GM12864 (cell line): ENCODE measurements at places on chromosomes 1 and 21.

GRCh38 chr21:26096494-26097371 lies 73.8 kb downstream of the APP start:
- DNase-seq = no peak

DNA sequence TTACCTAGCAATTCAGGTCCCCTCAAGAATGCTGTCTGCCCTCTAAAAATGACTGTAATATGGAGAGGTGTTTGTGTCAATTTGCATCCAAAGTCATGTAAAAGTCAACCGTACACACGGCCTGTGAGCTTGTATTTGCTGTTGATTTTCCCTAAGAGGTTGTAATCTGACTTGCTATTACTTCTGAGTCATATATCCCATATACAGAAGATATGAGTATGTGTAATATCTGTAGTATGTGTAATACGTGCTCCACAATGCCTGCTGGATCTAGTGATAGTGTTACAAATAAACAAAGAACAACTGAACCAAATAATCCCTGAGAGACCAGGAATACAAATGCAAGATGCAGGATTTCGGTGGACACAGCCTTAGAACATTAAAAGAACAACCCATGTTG lies 1.4 kb upstream of the KCNJ6 start:
- no peak for DNase-seq

GRCh38 chr1:9402717-9403225 lies 110.1 kb downstream of the SPSB1 start:
- DNase-seq = no peak

GRCh38 chr1:46621930-46622329 lies 5.3 kb upstream of the MOB3C start:
- no peak for DNase-seq

GRCh38 chr21:29641635-29642550 lies 297.9 kb downstream of the GRIK1 start:
- DNase-seq = no peak

DNA sequence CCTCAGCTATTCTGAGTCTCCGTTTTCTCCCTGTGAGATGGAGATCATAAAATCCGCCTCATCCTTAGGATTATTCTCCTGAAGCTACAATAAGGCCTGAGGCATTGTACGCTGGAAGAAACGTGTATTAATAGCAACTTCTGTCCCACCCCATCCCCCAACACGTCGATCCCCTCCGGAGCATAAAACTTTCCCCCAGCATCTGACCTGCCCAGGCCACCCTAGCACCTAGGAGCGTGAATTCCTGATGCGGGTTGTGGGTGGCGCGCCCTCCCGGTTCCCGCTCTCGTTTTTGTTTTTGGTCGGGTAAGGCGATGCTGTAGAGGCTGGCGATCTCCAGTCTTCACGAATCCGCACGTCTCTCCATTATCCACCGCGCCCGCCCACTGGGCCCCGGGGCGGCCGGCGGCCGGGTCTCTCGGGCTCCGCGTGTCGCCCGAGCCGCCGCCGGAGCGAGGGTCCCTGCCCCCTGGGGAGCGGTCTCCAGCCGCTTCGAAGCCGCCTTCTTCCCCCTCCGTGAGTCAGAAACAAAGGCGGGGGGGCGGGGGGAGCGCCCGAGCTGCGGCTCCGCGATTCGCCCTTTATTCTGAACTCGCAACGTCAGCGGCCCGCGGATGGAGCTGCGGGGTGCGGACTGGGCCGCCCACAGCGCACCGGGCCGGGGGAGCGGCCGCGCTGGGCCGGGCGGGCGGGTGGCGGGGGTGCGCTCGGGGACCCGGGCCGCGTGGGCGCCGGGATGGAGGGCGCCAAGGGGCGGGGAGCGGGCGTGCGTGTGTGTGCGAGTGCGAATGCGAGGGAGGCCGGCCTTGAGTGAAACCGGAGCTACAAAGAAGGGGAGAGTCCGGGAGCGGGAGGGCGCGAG lies at the start of gene PLEKHO1:
TSS of gene PLEKHO1 (plus strand) at position 646 of the 862 bp plus-strand sequence. CDS start 342 bp downstream, outside the sequence.
- DNase-seq = no peak

DNA sequence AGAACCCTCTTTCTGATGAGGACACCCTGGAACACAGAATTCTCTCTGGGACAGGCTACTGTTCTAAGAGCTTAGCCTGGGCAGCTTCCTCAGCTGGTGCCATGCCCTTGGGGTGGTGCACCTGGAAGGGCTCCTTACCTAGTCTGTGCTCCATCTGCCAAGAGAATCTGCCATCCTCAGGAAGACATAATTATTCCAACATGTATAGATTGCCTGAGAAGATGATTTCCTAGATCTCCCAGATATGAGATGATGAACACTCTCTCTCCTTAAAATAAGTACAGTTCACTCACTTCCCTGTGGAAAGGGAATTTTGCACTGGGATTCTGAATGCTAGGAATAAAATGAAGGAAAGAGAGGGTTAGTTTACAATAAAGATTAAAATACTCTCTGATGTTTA lies 87.6 kb downstream of the NENF start:
- no peak for DNase-seq

- no peak for DNase-seq
These were observed 1588.9 kb downstream of the KCNT2 start for GRCh38 chr1:195019385-195019784.

DNA sequence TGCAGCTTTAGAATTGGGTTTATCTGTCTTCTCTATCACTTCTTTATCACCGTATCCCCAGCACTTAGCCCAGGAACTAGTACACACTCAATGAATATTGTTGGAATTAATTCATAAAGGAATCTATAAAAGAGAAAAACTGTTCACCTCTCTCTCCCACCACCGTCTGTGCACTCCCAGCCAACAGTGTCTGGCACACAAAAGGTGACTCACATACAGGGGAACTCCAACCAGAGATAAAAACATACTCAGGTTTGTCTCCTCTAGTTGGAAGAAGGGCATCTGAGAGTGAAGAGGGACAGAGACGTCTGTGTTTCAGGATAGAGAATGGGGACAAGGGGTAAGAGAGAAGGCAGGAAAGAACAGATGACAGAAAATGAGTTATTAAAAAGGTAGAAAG lies 10.0 kb downstream of the ITLN1 start:
- no peak for DNase-seq

DNA sequence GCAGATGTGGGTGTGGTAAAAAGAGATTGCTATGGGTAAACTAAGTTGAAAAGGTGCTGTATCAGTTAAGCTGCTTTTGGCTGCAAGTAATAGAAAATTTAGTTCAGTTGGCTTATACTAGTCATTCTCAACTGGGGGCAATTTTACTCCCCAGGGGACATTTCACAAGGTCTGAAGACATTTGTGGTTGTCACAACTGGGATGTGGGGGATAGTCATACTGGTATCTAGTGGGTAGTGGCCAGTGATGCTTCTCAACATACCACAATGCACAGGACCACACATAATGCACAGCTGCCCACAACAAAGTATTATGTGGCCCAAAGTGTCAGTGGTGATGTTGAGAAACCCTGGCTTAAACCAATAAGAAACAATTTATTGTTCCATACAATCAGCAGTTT lies 31.4 kb downstream of the SERTAD4 start:
- DNase-seq = no peak

DNA sequence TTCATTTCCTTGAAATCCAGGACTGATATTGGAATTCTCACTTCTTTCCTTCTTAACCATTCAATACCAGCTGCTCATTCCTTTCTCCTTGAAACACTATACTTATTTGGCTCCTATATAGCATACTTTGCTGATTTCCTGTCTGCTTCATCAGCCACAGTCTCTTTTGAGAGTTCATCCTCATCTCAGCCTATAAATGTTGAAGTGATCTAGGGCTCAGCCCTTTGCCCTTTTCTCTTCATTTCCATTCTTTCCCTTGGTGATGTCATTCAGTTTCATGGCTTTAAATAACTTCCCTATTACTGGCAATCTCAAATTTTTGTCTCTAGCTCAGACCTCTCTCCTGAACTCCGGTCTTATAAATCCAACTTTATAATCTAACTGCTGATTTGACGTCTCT lies 24.1 kb upstream of the RABGAP1L start:
- no peak for DNase-seq

GRCh38 chr1:29171089-29171488 lies 10.6 kb downstream of the SRSF4 start:
- DNase-seq = no peak

DNA sequence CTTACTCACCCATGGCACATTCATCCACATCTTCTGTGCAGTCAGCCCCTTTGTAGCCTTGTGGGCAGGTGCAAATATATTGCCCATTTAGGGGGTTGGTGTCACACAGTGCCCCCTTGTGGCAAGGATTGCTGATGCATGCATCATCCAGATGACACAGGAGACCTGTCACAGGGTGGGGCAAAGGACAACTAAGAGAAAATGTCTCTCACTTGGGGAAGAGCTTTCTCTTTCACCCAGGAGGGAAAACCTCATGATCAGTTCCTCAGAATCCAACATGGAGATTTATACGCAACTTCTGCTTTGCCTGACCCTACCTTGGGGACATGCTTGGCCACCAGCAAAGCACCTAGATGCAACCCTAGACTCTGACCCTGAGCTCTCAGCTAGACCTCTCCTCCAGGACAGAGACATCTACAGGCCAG lies 71.8 kb upstream of the ADAM30 start:
- DNase-seq = peak; percentile 26

- no peak for DNase-seq
These were observed 77.9 kb upstream of the EXO1 start for GRCh38 chr1:241770115-241770514.

- no peak for DNase-seq
These were observed 24.1 kb upstream of the FCRL3 start for GRCh38 chr1:157724537-157725220.

- DNase-seq = no peak
These were observed 6.9 kb downstream of the LAX1 start for GRCh38 chr1:203771901-203772301.

GRCh38 chr1:245084551-245084950 lies 70.2 kb upstream of the KIF26B start:
- DNase-seq = no peak

DNA sequence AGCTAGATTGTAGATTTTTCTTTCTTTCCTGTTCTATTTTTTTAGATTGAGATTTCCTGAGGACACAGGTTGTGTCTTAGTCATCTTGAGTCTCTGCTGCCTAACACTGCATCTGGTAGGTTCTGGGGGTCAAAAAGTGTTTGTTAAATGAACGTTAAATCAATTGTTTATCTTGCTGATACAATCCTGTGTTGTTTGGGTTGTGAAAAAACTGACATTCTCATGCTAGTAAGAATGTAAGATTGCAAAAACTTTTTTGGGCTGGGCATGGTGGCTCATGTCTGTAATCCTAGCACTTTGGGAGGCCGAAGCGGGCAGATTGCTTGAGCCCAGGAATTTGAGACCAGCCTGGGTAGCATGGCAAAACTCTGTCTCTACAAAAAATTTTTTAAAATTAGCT lies 3.4 kb downstream of the CTSK start:
- no peak for DNase-seq

DNA sequence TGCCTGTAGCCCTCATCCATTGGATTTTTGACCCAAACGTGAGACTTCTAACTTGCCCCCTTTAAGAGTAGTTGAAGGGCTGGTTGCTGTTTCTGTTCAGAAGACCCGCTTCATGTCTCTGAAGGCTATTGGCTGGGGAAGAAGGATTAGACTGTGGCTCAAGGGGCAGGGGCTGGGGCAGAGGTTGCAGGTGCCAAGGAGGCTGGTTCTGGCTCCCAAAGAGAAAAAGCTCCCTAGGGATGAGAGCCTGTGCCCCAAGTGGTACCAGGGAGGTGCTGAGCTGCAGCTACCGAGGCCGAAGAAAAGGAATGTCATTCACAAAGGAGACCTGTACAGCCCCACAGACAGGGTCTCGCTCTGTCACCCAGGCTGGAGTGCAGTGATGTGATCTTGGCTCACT lies 5.8 kb downstream of the WNT3A start:
- no peak for DNase-seq

DNA sequence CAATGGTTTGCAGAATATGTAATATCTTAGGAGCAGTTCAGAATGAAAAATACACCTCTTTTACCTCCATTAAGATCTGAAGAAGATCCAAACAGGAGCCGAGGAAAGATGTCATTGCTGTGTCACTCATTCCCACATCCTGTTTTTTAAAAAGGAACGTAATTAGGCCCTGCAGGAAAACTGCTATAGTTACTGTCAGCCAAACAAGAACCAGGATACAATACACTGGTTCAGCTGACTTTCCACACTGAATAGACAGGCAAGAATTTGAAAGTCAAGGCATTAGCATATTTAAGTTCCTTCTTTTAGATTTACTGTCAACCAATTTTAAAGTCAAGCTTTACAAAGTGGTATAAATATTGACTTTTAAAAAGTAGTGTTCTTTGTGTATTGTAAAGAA lies 63.8 kb downstream of the IARS2 start:
- no peak for DNase-seq

DNA sequence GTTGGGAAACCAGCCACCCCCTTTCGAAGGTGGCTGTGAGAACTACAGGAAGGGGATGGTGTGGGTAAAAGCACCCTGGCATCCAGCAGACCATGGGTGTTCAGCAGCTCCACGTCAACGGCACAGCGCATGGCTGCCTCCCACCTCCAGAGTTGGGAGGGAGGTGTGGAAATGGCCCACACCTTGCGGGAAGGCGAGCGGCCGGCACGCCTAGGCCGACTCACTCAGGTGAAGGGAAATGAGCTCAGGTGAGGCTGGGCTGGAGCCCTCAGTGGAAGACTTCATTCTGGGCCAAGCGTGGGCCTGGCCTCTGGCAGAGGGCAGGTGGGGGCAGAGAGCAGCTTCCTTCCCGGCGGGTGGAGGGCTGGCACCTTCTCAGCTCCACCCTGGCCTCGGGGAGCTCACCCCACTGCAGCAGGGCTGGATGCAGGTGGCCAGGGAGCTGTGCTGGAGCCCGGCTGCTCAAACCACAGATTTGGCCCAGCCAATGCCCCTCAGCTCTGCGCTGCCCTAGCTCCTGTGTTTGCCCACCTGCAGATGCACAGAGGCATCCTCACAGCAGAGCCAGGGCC lies 24.8 kb upstream of the ALDH4A1 start:
- DNase-seq = no peak

DNA sequence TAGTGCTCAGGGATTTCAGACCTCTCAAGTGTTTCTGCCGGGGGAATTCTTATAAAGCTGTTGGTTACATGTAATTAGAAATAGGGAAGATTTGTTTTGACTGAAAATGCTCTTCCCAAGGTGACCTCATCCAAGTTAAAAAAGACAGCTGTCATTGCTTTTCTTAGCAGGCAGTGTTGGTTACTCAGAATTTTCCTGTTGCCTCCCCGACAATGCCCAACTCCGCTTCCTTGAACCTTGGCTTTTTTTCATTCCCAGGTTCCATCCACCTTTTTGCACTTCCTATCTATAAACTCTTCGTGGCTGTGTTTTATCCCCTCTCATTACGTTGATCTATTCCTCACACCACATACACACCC lies 825 bp upstream of the DPH5 start:
- DNase-seq = no peak

DNA sequence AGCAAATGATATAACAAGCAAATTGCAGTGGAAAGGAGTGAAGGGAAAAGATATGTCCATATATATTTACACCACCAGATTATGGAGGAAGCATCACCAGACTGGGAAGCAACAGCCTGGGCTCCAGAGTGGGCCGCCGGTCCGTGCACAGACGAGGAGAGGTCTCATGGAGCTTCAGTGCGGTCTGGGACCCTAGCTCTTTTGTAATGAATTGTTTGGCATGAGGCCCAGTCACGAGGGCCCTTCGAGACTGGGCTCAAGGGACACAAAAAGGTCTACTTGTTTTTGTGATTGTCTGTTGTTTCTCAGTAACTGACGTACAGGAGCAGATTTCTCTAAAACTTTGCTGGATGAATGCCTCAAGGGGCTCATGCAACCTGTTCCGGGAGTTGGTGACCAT lies 12.9 kb upstream of the STUM start:
- DNase-seq = no peak
